ENCODE measurements at places on chromosomes 1 and 21.

- DNase-seq = no peak
- H3K27ac ChIP-seq = no peak overlapping the region
- H3K36me3 ChIP-seq = no peaks in the 10 kb centered on the region
- H3K4me3 ChIP-seq = no peak overlapping the region
- no peaks in the 10 kb centered on the region for H3K27me3 ChIP-seq
- peaks cover 12% of the 10 kb centered on the region for H3K4me1 ChIP-seq
Measured at GRCh38 chr1:15867288-15867687, 19.8 kb downstream of the SPEN start.

GRCh38 chr1:6497215-6497866, 5.9 kb upstream of the PLEKHG5 start:
- DNase-seq = no peak
- peaks cover 27% of the 10 kb centered on the region for H3K4me1 ChIP-seq

- DNase-seq = no peak
- no peaks in the 10 kb centered on the region for H3K36me3 ChIP-seq
- peaks cover 22% of the 10 kb centered on the region for H3K4me1 ChIP-seq
- H3K27ac ChIP-seq = no peak overlapping the region
- H3K4me3 ChIP-seq = no peak overlapping the region
Measured at GRCh38 chr1:162635418-162635817, 3.2 kb downstream of the DDR2 start.

DNA sequence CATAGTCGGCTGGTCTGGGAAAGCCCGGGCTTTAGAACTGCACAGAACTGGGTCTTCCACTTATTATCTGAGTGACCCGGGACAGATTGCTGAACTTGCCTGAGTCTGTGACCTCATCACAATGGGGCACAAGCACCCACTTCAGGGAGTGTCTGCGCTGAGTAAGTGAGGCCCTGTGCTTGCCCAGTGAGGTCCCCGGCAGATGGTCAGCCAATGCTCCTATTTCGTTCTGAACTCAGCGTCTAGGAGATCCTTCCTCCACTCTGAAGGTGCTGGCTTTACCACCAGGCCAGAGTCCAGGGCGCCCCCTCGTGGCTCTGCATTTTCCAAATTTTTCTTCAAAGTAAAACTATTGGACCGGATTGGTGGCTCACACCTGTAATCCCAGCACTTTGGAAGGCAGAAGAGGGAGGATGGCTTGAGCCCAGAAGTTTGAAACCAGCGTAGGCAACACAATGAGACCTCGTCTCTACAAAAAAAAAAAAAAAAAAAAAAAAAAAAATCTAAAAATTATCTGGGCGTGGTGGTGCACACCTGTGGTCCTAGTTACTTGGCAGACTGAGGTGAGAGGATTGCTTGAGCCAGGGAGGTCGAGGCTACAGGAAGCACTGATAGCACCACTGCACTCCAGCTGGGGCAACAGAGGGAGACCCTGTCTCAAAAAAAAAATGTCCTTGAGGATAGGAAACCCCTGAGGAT, 61.7 kb downstream of the FCRL5 start:
- H3K27me3 ChIP-seq = peaks cover 5% of the 10 kb centered on the region
- H3K4me3 ChIP-seq = no peak overlapping the region
- peak; percentile 30 for DNase-seq
- H3K4me1 ChIP-seq = no peaks in the 10 kb centered on the region

DNA sequence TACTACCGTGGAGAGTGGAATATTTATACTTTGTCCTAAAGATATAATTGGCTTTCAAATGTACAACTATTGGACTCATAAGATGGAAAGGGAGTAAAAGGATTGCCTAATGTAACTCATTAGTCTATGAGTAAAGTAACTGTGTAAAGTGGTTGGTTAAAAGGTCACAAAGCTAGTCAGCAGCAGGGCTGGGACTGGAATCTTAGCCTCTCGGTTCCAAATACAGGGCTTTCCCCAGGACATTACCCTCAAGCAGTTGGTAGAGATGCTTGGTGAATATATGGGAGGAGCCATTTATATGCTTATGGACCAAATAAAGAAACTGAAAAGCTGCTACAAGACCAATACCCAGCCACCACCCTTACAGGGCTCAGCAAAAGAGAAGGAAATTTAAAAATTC, 283.7 kb downstream of the HLX start:
- H3K27ac ChIP-seq = no peak overlapping the region
- no peak for DNase-seq
- no peak overlapping the region for H3K4me3 ChIP-seq
- no peaks in the 10 kb centered on the region for H3K4me1 ChIP-seq

DNA sequence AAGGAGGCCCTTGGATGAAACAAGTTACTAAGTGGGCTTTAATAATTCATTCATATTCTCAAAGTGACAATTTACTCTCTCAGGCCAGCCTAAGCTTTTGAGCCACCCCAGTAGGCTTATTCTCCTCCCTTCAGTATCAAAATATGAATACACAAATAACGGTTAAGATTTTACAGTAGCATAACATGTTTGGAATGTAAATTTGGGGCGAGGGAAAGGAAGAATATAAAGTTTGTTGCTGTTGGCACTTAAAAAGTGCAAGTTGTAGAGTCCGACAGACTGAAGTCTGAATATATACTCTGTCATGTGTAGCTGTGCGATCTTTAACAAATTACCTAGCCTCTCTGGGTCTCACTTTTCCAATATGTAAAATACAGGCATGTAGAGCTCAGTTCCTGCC, 22.6 kb upstream of the MYSM1 start:
- no peaks in the 10 kb centered on the region for H3K36me3 ChIP-seq
- H3K4me1 ChIP-seq = peaks cover 9% of the 10 kb centered on the region
- H3K27me3 ChIP-seq = no peaks in the 10 kb centered on the region
- DNase-seq = no peak

GRCh38 chr21:26522704-26523103, 50.4 kb downstream of the CYYR1 start:
- no peaks in the 10 kb centered on the region for H3K4me1 ChIP-seq
- H3K27ac ChIP-seq = no peak overlapping the region
- no peak for DNase-seq
- no peaks in the 10 kb centered on the region for H3K36me3 ChIP-seq
- H3K4me3 ChIP-seq = no peak overlapping the region

GRCh38 chr1:167447521-167448136, 70.7 kb downstream of the CD247 start:
- no peaks in the 10 kb centered on the region for H3K27me3 ChIP-seq
- no peaks in the 10 kb centered on the region for H3K36me3 ChIP-seq
- no peak for DNase-seq
- no peak overlapping the region for H3K4me3 ChIP-seq

GRCh38 chr1:190022709-190023108, 455.0 kb downstream of the BRINP3 start:
- no peaks in the 10 kb centered on the region for H3K4me1 ChIP-seq
- H3K27me3 ChIP-seq = no peaks in the 10 kb centered on the region
- H3K36me3 ChIP-seq = no peaks in the 10 kb centered on the region
- H3K4me3 ChIP-seq = no peak overlapping the region
- DNase-seq = no peak

GRCh38 chr1:54350360-54350759, 55.8 kb downstream of the SSBP3 start:
- H3K4me1 ChIP-seq = peaks cover 46% of the 10 kb centered on the region
- no peaks in the 10 kb centered on the region for H3K36me3 ChIP-seq

DNA sequence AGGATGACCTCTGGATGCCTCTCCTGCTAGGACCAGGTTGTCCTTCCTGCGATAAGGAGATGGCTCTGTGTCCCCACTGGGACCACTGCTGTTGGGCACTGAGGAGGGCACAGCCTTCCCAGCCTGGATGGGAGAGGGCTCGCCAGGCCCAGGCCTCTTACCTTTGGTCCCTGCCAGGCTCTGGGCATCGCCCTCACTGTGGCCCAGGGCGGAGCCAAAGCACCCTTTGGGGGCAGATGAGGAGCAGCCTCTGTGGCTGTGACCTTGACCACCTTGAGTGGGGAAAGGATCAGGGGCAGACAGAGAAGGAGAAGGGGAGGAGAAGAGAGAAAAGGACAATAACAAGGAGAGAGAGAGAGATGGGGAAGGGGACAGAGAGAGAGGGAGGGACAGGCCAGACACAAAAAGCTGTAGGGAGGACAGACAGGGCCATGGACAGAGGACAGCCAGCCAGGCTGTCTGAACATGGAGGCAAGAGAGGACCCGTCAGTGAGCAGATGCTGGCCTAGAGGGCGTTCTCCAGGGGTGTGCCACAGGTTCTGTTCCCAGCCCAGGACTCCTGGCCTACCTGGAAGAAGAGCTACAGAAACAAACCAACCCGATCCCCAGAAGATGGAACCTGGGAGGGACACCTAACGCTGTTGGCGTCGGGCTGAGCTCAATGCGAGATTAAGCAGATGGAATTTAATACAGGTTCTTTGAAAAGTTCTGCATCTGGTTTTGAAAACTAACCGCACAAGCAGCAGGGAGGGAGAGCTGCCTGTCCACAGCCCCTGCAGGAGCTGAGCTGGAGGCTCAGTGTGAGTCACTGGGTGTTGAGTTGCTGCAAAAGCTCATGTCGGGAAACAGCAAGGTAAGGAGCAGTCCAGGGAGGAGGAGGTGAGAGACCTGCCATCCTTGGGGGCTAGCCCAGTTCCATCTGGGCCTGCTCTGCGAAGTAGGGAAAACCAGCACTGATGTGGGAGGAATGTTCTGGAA, 262.1 kb downstream of the PTPRU start:
- DNase-seq = no peak
- no peaks in the 10 kb centered on the region for H3K4me1 ChIP-seq
- no peak overlapping the region for H3K27ac ChIP-seq

- peaks cover 28% of the 10 kb centered on the region for H3K4me1 ChIP-seq
- no peak for DNase-seq
- no peaks in the 10 kb centered on the region for H3K27me3 ChIP-seq
- no peaks in the 10 kb centered on the region for H3K36me3 ChIP-seq
Measured at GRCh38 chr1:212698467-212699103, 1.1 kb downstream of the BATF3 start.

DNA sequence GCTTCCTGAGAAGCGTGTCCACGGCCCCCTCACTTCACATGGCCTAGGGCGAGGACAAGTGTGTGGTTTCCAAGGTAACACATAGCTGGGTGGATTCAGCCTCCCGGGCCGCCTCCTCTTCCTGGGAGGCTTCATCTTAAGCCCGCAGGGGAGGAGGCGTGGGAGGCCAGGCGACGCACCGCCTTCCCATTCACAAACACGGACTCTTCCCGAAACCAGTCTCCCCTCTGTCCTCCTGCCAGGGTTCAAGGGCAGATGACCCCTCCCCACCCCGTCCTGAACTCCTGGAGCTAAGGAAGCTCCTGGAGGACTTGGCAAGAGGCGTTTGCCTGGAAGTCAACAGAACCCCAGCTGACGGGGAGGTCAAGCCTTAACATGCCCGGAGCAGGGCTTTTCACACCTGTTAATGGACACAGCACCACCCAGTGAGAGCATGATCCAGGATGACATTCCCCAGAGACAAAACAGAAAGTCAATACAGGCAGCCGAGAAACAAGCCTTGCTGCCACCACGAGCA, 56.7 kb downstream of the KCNN3 start:
- no peaks in the 10 kb centered on the region for H3K36me3 ChIP-seq
- no peak overlapping the region for H3K4me3 ChIP-seq
- H3K27me3 ChIP-seq = no peaks in the 10 kb centered on the region
- no peaks in the 10 kb centered on the region for H3K4me1 ChIP-seq
- H3K27ac ChIP-seq = no peak overlapping the region

DNA sequence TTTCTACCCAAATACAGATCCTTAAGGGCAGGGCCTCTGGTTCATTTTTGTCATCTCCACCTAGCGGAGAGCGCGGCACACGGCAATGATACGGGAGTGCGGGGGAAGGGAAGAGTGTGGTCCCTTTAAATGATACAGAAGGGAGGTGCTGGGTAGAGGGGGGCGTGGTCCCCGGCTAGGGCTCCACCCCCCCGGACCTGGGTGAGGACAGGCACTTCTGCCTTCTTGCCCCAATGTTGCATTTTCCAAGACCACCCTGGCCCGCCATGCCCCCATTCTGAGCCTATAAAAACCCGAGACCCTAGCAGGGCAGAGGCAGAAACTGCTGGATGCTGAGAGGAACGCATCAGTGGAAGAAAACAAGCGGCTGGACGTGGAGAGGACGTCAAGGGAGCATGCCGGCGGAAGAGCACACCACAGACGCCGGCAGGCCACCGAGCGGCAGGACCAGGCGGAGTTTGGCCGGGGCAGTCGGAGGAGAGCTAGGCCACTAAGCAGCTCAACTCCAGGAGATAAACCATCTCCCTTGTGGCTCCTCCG, 30.0 kb downstream of the LRRC3 start:
- no peaks in the 10 kb centered on the region for H3K27me3 ChIP-seq
- H3K4me3 ChIP-seq = peak overlapping the region; percentile 27
- no peaks in the 10 kb centered on the region for H3K36me3 ChIP-seq

DNA sequence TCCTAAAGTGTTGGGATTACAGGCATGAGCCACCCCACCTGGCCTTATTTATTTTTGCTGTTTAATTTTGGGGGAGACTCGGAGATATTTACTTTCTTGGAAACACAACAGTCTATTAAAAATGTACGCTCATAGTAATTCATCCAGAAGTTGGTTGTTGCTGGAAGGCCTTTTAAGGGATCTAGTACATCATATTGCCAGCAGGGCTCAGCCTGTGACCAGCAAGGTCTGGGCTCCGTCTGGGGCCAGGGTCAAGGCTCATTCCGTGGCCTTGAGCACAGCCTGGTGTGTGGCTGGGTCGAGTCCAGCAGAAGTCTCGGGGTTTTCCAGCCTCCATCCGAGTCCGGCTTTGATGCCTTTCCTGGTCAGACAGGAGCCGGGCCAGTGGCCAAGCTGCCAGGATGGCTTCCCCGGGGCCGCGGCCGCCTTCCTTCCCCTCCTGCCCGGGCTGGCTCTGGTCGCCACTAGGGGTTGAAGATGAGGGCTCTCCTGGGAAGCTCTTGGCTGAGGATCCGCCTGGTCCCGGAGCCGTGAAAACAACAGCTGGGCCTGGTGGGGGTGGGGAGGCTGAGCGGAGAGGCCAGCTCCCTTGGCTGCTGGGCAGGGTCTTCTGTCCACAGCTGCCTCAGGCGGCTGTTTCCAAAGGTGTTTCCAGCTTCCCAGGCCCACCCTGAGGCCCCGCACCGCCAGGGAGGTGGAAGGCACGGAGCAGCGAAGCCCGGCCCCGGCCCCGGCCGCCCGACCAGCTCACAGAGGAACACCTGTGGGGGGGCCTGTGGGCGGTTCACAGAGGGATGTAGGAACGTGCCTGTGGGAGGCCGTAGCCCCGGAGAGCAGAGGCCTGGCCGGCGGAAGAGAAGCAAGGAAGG, 5.1 kb upstream of the VWA1 start:
- DNase-seq = peak; percentile 46
- H3K4me3 ChIP-seq = no peak overlapping the region
- H3K27ac ChIP-seq = peak overlapping the region; percentile 84

GRCh38 chr1:245322673-245323072, 167.9 kb downstream of the KIF26B start:
- H3K4me1 ChIP-seq = no peaks in the 10 kb centered on the region
- H3K27me3 ChIP-seq = no peaks in the 10 kb centered on the region
- H3K4me3 ChIP-seq = no peak overlapping the region
- H3K36me3 ChIP-seq = no peaks in the 10 kb centered on the region
